ENCODE measurements at places on chromosomes 2 and 18.
A peak's percentile ranks its signal among the peaks of the same experiment; 100 is the strongest.

- DNase-seq: no peak
Observed at GRCh38 chr2:9308186-9308955, 101.8 kb downstream of the ASAP2 start.

- no peak for DNase-seq
Observed at GRCh38 chr2:215683295-215683694, 247.4 kb upstream of the FN1 start.

GRCh38 chr2:145090841-145091761 is 571.2 kb upstream of the ZEB2 start:
- DNase-seq: no peak

- peak; percentile 9 for DNase-seq
Observed at GRCh38 chr2:165874445-165875039, 79.0 kb downstream of the TTC21B start.

DNA sequence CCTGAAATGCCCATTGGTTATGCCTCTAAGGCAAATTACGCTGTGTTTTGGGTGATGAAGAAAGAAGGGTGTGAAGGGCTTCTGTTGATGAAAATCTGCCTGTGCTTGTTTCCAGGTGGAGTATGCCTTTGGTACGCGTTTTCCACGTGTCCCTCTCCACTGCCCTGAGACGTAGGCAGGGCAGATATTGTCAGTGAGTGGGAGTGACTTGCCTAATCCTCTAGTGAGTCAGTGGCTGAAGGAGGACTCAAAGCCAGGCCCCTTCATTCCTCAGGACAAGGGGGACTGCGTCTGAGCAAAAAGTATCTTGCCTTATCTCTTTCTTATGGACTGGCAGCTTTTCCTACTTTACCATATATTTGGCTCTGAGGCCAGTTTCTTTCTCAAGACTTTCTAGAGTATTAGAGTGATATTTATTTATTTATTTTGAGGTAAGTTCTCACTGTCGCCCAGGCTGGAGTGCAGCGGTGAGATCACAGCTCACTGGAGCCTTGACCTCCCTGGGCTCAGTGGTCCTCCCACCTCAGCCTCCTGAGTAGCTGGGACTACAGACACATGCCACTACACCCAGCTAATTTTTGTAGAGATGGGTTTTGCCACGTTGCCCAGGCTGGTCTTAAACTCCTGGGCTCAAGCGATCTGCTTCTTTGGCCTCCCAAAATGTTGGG is 10.2 kb downstream of the RALB start:
- DNase-seq: no peak

DNA sequence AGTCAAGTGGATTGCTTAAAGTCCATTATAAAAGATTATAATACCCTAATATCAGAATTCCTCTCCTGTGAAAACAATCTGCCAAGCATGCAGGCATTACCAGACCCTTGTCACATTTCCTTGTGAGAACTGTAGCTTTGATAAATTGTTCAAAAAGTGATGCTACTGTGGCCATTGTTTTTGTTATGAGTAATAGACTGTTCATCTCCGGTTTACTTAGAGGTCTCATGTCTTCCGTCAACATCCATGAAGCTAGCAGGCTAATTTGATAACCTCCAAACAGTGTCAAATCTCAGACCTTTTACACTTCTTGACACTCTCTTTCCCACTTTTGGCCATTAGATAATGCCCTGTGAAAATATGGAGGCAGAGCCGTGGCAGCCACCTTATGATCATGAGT is 342.7 kb downstream of the CPS1 start:
- DNase-seq: no peak

GRCh38 chr2:121055088-121055487 is 229.9 kb downstream of the TFCP2L1 start:
- no peak for DNase-seq

All from activated T-helper 1 cell treated with anti-CD3 and anti-CD28 coated beads, Interleukin-12 subunit alpha, Interleukin-12 subunit beta, Interleukin-2, Interleukin-4 antibody, amounts not matched to agents 30 ng/mL and 10 ng/mL and 1 ng/mL, durations not matched to agents 14 hours and 24 hours and 36 hours (primary cell).